ENCODE measurements at places on chromosomes 5 and 9.

GRCh38 chr9:31574006-31574765, 810.3 kb upstream of the ACO1 start:
- DNase-seq: no peak

DNA sequence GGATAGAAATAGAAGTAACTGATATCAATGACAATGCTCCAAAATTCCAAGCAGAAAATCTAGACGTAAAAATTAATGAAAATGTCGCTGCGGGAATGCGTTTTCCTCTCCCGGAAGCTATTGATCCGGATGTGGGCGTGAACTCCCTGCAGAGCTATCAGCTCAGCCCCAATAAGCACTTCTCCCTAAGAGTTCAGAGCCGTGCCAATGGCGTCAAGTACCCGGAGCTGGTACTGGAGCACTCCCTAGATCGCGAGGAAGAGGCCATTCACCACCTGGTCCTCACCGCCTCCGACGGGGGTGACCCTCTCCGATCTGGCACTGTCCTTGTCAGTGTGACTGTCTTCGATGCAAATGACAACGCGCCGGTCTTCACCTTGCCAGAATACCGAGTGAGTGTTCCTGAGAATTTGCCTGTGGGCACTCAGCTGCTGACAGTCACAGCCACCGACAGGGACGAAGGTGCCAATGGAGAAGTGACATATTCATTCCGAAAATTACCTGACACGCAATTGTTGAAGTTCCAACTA, 818 bp downstream of the PCDHGA10 start:
- no peak for DNase-seq

DNA sequence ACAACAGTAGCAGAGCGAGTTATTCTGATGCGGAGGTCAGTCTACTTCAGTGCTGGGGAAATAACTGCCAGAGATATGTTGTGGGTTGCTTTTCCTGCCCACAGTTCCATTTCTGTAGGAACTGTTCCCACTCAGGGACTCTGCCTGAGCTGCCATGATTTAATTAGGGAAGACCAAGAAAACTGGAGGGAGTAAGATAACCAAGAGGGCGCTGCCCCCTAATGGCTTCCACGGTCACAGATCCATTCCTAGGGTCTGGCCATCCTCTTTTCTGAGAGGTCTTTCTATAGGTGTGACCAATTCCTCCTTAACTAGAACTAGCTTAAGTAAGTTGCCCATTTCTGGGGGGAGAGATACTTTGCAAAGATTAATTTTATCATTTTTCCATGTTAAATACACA, 125.9 kb downstream of the APBA1 start:
- DNase-seq: no peak

DNA sequence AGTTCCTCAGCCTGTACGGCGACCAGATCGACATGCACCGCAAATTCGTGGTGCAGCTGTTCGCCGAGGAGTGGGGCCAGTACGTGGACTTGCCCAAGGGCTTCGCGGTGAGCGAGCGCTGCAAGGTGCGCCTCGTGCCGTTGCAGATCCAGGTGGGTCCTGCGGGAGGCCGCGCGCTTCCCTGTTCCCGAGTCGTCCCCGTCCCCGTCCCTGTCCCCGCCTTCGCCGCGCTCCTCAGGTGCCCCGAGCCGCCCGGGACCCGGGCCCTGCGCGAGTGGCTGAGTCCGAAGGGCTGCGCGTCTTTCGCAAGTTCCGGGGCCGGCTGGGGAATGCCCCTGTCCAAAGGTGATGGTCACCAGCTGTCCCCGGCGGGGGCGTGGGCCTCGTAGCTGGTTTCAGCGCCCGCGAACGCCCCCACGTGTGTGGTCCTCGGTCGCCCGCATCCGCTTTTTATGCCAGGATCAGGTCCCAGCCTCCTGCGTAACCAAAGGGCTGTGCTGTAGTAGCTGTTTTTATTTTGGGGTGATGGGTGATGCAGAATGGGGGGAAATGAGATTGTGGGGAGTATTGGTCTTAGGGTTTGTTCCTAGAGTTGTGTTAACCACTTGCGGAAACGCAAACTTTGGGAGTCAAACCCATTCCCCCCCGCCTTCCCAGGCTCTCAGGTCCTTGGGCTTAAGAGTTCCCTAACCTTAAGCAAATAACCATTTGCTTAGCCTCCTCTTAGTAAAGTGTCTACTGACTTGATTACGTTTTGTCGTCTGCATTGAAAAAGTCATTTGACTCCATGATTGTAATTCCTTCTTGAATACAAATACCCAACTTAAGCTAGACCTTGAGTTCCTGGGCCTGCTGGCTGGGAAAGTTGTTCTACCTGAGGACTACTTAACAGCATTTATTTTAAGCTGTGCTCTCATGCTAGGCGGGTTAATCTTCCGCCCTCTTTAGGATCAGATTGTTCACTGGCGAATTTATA, 663 bp downstream of the ISOC1 start:
- DNase-seq: peak; percentile 72

DNA sequence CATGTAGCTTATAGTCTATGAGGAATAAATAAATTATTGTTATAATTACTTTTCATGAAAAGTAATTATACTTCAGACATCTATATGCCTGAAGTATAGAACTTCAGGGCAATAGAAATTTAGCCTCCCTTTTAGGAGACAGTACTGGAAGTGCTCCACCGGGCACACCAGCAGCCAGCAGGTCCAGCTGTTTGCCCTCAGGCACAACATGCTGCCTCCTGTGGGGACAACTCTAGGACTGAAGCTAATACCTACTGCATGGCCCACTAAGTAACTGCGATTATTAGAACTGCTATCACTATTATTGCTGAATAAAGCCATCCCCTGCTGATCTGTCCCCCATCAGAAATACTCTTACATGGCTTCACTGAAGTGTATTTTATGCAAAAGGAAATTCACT, 329.6 kb downstream of the MED10 start:
- DNase-seq: no peak

DNA sequence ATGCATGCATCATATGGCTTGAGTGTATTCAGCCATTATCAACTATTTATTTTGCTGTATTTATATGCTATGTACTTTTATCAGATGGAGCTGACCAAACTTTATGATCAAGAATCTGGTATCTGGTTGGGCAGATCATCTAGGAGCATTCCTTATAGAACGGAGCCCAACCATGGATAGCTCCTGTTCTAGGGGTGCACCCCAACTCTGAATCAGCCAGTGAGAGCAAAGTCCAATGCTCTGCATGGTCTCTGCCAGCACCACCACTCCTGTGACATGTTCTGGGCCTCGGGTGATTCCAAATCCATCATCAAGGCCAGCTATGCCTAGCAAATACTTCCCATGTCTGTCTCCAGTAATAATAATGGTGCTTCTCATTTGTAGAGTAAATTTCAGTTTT, 517.5 kb downstream of the AGTPBP1 start:
- DNase-seq: no peak

DNA sequence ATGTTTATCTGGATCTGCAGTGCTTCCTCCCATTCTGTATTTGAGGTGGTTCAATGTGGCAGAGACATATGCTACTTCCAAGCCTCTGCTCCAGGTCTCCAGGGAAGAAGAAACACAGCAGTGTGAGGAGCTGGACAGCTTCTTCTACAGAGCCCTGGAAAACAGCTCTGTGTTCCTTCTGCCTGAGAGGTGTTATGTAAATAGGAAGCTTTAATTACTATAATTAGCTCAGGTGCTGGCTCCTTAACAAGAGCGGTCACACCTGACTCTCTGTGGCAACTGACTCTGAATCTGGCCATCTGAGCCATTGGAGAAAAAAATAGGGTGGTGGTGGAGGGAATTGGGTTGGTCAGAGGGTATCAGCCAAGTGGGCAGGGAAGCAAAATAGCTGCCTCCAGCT, 332.4 kb upstream of the BRINP1 start:
- DNase-seq: no peak

GRCh38 chr5:9932770-9933169, 302.6 kb upstream of the TAS2R1 start:
- DNase-seq: no peak

DNA sequence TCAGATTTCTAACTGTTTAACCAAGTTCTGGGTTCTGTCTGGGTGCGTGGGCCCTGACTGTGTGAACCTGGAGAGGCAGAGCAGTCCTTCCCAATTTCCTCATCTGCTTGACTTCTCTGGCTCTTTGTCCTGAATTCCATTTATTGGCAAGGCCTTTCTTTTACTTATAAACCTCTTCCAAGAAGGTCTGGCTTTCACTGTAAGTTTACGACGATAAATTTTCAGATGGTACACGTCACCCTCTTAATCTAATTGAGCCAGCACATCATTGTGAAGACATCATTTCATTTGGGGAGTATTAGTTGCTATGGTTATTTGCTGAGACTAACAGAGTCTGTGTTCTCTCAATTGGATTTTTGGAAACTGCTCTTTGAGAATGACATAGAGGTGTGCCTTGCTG, 92.4 kb downstream of the ARHGAP26 start:
- no peak for DNase-seq

GRCh38 chr5:139675213-139675612, 27.1 kb downstream of the CXXC5 start:
- no peak for DNase-seq

GRCh38 chr5:8944005-8944404, 601.9 kb downstream of the SEMA5A start:
- no peak for DNase-seq

DNA sequence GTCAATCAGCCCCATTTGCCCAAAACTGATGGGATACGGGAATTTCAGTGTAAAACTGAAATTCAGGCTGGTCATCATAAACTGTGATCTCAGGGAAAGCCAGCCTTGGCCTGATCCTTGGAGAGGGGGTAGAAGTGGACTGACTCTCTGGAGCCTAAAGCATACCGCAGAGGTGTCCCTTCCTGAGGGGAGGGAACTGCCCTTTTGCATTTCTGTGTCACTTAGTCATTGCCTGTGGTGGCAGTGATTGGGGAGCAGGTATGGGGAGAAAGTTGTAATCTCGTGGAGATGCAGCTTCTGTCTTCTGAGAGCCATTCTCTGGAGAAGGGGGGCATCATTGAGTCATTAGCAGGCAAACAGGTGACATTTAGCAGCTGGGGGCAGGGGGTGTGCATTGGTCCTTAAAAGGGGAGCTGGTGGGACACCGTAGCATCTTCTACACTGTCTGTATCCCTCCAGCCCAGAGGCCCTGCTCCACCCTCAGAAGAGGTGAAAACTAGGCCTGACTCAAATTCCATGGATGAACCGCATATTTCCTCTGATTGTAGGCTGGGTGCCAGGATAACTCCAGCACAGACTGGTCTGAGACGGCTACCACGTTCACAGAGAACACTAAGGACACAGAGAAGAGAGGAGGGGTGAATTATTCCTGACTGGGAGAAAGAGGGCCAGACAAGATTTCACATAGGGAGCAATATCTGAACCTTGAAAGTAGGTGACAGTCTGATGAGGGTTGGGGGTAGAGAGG, 143.3 kb downstream of the SEC61B start:
- DNase-seq: no peak

DNA sequence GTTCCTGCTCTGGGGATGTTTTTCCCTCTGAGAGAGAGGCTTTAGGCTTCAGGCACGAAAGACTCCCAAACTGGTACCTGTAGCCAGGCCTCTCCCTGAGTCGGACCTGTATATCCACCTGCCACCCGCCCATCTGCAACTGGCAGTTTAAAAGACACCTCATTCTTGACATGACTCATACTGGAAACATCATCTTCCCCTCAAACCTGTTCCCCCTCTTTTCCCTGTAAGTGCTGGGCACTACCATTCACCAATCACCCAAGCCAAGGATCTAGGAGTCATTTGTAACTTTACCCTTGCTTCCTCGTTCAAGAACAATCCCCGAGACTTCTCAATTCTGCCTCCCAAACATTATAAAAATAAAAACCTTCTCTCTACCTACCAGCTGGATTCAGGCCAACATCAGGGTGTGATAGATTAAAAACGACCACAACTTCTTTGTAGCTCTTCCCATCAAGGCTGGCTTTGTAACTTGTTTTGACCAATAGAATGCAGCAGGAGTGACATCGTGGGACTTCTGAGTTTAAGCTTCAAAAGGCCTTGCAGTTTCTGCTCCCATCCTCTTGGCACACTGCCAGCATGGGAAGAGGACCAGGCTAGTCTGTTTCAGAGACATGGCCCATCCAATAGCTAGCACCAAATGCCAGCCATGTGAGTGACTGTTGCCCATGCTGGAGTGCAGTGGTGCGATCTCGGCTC, 1.8 kb upstream of the WDR31 start:
- no peak for DNase-seq

GRCh38 chr5:59282726-59283125, 610.8 kb downstream of the PDE4D start:
- DNase-seq: no peak

DNA sequence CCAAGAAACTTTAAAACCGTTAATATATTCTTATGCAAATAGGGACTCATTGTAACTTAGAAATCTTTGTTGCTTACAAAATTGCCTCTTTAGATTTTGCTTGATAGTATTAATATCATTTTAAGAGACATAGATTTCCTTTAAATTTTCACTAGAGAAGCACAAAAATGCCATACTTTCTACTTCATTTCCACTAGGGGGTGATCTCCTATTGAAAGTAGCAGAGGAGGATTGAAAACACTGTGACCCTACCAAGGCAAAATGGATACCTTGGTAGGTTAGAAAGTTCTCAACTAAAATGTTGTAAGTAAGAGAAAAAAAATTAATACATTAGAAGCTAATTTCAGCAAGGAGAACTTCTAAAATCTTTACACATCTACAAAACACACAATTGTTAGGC, 204.9 kb downstream of the CHSY3 start:
- no peak for DNase-seq

- no peak for DNase-seq
These were observed 137.4 kb downstream of the SCAMP1 start for GRCh38 chr5:78497573-78498533.

DNA sequence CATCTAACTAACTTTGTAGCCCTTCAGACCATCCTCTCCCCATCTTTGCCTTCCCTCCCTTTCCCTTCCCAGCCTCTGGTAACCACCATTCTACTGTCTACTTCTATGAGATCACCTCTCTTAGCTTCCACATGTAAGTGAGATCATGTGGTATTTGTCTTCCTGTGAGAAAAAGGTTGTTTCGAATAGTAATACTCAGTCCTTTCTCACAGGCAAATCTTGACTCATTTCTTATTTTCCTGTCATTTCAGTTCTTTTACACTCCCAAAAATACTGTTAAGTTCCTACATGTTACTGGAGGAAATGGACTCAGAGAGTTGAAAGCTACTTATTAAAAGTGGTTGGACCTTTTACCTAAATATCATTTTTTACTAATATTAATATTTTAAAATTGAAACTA, 82.1 kb downstream of the SLF1 start:
- no peak for DNase-seq

GRCh38 chr5:128002425-128002824, 81.1 kb upstream of the SLC12A2 start:
- no peak for DNase-seq

DNA sequence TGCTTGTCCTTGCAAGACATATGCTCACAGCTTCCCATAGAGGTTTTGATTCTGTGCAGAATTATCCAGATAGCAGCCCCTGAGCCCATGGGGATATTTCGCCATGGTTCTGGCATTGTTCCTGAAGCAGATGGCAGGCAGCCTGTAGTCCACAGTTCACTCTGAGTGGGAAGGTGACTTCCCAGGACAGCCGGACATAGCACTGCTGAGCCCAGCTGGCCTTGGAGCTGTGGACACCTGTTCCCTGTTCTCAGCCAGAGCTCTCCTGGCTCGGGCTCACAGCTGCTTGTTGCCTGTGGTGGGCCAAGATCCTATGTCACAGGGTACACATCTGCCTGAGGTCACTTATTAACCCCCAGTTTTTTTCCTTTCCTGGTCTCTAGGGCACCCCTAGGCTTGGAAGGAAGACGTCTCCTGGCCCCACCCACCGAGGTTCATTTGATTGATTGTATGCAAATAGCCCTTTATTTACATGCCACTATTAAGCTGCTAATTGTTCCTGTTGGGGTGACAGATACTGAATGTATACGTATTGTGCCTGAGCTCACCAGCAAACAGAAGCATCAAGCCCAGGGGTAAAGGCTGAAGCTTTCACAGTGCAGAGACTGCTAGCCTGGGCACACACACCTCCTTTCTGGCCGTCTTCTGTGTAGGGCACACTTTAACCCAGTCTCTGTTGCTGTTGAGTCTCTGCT, 96.6 kb upstream of the DMRT1 start:
- peak; percentile 85 for DNase-seq

All from left hindlimb (tissue), 1 donor.